Central memory CD4-positive, alpha-beta T cell (primary cell): ENCODE measurements at places on chromosomes 12 and 14.

- no peak for DNase-seq
Observed at GRCh38 chr12:106733660-106734059, 40.8 kb upstream of the RIC8B start.

DNA sequence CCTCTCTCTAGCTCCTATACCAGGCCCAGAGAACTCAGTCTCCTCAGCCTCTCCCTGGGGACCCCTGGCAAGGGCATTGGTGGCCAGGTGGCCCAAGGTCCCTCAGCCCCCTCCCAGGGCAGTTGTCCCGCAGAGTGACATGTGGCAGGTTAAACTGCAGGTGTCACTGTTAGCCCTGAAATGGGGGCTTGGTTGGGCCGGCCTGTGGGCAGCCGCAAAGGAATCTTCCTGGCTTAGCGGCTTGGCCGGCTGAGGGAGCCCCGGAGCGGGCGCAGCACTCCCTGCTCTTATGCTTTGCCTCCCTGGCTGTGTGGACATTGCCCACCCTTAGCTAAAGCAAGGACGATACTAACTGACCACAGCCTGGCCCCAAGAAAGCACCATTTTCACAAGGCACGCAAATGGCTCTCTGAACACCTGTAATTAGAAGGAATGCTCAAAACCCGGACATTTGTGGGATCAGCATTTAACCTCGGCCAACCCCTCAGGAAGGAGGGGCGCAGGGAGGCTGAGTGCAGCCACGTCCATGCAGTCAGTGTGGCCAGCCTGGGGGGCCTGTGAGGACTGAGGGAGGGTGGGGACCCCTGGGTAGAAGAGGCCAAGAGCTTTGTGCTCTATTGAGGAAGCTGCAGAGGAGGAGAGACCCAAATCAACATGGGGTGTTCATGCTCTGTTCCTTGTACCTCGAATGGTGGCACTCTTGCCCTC is 82.2 kb downstream of the PAPOLA start:
- DNase-seq = no peak

DNA sequence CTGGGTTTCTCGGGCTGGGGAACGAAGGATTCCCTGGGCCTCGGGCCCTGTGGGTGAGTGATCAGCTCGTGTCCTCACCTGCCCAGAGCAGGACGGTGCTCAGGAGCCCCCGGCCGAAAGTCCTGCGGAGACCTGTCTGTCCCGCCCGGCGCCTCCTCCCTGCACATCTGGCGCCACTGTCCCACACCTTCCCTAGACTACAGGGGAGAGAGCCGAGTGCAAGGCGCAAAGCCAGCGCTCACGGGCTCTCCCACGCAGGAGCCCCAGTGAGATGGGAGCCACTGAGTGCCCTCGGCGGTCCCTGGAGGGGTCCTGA is 13.1 kb upstream of the TEX22 start:
- no peak for DNase-seq

DNA sequence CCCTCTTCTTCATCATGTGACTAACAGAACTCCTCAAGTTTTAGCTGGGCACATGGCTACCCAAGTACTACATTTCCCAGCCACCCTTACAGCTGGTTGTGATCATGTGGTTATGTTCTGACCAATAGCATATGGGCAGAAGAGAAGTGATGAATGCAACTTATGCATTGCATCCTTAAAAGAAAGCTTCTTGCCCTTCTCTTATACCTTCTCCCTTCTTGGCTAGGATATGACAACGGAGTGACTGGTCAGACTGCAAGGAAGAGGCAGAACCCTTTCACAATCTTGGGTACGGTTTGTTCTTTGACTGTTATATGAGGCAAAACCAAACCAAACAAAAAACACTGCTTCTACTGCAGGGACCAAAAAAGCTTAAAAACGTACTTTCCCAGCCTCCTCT is 66.5 kb upstream of the MAX start:
- no peak for DNase-seq

DNA sequence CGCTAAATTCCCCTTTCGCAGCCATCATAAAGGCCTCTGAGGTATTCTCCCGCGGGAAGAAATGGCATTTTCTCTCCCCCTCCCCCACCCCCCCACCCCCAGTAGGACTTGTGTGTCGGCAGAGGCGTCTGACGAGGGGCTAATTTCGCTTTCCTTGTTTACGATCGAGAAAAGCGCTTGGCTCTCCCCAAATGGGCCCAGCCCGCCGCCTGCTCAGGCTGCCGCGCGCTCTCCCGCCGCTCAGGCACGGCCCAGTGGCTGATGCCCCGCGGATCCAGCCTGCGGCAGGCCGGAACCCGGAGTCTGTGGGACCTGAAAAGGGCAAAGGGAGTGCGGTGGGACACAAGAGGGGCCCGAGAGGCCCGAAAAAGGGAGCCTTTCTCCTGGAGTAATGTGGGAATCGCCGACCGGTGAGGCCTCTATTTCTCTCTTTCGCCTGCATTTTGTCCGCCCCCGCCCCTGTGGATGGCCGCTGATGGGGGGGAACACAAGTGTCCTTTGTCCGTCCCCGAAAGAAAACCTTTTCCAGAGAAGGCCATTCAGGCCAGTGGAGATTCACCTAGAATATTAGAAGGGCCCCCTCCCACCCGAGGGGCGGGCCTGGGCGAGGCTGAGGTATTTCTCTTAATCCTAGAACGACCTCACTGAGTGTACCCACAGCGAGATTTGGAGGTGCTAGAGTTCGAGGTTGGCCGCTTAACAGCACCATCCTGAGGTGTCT is 9.0 kb upstream of the HOXC6 start:
- DNase-seq = no peak

DNA sequence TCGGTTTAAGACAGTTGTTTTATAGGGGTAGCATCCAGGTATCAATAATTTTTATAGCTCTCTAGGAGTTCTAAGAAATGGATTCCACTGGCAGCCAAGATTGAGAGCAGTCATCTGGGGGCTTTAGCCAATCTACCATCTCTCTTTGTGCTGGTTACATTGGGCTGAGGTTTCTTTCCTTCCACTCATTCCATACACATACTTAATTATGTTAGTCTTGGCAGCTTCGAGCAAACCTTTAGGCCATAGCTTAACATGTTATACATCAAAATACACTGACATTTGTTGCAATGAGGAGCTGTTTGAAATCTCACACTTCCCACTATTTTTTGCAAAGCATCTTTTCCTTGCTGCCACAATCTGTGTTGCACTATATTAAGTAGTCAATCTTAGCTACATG is 63.1 kb downstream of the ARMH4 start:
- DNase-seq = no peak

GRCh38 chr14:55301437-55302121 is 30.4 kb downstream of the FBXO34 start:
- DNase-seq = no peak

- no peak for DNase-seq
Observed at GRCh38 chr12:76925135-76925534, 46.3 kb upstream of the CSRP2 start.

DNA sequence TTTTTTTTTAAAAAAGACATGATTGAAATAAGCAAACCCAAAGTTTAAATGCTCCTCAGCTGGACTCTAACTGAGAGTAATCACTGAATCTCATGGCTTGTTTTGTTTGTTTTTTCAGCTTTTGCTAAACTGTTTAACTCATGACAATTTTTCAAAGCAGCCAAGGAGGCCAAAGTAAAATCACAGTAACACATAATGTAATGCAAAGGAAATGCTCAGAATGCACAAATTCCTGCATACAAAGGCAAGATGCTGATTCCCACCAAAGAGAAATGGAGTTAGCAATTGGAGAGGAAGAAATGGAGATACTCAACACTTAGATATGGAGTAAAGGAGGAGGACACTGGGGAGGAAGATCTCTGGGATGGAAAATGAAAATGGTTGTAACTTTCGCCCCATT is 126.2 kb upstream of the SOX5 start:
- DNase-seq = no peak

DNA sequence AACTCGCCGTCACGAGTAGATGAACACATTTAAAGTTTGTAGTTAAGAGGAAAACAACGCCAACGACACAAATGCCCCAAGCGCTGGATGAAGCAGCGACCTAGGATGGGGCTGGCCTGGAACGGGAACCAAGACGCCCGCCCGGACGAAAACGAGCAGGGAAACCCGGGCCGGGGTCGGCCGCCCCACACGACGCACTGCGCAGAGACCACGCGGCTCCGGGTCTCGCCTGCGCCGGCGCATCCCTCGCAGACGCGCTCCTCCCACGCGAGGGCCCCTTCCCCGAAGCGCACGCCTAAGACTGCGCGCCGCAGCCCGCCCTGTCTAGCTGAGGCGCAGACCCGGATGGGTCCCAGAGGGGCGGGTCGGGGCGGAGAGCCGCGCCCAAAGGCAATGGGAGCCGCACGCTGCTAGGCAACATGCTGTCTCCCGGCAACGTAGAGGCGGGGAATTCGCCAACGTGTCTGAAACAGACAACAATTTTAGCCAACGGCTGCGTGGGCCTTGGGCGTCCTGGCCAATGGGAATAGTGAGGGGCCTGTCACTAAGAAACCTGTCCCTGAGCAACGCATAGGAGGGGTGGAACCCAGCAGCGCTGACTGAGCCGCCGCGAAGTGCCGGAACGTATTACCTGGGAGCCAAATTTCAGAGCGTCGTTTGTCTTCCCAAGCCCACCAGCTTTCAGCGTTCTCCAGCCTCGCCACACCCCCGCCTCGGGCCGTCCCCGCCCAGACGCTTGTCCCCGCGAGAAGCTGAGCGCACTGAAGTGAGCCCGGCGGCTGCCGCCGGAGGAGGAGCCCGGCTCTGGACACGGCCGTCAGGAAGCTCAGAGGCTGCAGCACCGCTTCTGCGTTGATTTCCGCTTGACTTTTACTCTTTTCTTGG is 21.0 kb upstream of the CHFR start:
- peak; percentile 98 for DNase-seq

DNA sequence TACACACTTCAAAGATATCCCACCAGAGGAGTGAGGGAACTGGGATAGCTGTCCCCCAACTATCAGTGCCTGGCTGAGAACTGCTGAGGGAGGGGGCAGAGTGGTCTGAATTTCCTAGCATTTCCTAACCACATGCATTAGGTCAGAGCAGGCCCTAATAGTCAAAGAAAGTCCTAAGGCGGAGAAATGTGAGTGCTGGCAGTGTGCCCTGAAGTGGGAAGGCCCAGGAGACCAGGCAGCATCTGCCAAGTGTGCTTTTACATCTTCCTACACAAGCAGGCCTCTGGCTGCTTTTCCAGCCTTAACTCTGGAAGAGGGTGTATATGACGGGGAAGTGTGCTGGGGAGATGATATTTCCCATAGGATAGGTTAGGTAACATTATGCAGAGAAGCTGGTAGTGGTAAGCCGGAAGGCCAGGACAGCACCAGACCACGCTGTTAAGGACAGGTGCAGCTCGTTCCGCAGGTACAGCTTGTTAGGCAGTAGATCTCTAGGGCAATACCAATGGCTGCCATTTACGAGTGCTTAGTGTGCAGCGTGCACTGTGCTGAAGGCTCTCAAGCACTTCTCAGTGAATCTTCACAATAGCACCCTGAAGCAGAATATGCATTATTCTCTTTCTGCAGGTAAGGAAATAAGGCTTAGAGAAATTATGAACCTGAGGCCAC is 9.1 kb upstream of the CCDC198 start:
- no peak for DNase-seq

GRCh38 chr14:91031666-91032065 is 28.8 kb downstream of the RPS6KA5 start:
- no peak for DNase-seq

DNA sequence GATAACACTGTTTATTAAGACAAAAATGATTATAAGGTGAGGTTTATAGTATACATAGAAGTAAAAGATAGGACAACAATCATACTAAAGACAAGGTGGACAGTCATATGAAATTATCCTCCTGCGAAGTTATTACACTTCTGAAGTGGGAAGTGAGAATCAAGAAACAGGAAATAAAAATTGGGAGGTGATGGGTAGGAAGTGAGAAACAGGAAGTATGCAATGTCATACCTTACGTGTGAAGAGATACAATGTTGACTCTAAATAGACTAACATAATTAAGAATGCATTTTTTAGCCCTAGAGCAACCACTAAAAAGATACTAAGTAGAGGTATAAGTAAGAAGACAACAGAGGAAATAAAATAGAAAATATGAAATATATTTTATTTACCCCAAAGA is 43.7 kb downstream of the GRIN2B start:
- DNase-seq = no peak

DNA sequence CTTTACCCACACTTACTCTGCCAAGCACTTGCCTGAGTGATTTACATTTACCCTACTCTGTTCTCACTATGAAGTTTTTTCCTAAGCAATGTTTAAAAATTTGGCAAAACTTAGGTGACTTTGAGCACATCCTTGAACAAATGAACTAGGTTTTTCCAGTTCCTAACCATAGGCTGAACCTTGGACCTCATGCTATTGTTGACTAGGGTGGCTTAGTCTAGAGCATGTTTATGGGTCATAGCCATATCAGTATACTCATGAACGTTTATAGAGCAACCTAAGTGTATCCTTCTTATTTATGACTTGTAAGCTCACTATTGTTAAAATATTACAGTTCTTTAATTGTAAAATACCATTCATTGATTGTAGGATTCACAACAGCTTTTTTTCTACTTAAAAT is 85.0 kb upstream of the KRR1 start:
- no peak for DNase-seq

DNA sequence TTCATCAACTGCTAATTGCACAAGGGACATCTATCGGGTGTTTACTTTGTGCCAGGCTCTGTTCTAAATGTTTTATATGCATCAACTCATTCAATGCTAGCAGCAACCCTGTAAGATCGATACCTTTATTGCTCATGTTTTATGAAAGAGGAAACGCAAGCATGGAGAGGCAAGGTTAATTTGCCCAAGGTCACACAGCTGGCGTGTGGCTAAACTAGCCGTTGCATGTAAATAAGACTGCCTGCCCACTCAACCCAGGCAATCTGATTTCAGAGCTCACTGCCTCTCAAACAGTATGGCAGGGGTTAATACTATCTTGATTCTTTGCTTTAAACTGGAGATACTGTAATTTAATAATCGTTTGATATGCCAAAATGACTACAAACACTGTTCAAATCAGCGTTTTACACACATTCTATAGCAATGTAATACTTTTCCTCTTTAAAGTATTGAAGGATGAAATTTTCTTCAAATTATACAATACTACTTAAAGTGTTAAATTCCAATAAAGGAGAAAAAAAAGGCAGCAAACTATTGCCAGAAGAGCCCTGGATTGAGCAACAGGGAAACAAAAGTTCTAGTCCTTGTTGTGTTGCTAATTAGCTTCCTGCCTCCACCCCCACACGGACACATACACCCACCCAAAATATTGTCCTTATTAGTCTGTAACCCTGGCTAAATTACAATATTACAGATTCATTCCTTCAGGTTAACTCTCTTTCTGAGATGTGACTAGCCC is 39.1 kb upstream of the DHRS7 start:
- DNase-seq = no peak

- no peak for DNase-seq
Observed at GRCh38 chr12:127176804-127177203, 1090.2 kb upstream of the TMEM132C start.
